Hypothalamus (tissue), 51 donors: ENCODE measurements at places on chromosomes 11 and 22.

DNA sequence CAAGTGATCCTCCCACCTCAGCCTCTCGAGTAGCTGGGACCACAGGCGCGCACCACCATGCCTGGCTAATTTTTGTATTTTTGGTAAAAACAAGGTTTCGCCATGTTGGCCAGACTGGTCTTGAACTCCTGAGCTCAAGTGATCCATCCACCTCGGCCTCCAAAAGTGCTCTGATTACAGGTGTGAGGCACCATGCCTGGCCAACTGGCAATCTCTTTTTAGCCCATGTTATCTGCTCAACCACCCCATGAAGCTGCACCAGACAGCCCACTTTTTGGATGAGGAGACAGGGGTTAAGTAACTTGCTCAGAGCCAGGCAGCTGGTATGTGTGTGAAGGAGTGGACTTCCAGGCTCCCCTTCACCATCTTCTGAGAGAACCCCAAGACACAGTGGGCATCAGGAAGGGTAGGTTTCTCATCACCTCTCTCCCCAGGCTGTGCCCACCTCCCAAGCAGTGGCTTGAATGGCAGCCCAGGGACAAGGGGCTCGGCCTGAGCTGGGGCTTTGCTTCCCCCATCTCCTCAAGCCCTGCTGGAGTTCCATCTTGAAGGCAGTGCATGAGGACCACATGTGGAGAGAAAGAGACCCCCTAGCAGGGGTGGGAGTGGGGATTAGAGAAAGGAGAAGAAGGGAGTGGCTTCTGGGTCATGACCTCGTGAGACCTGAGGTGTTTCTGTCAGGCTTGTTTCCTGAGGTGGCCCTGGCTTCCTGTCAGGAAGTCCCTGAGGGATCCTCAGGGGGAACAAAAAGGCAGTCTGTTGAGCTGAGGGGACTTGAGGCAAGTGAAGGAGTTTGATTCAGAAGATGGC, 87.5 kb upstream of the PARVA start:
- DNase-seq = no peak

GRCh38 chr11:26665036-26665435, 56.8 kb downstream of the SLC5A12 start:
- no peak for DNase-seq

GRCh38 chr11:11046781-11047180, 188.9 kb upstream of the ZBED5 start:
- no peak for DNase-seq

DNA sequence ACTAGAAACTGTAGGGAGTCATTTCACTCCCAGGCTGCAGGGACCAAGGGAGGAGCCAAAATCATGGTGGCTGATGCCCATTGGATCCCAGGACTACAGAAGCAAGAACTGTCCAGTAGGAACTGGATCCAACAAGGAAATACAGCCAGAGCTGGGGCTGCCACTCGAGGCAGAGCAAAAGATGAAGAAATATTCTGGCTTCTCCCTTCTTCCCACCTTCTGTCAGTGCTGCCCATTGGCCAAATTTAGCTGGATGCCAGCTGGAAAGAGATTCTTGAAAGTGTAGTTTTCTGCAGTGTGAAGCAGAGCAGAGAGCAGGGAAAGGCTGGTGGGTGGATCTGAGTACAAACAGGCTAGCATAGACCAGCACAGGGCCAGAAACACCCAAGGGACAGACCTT, 45.6 kb downstream of the COMMD9 start:
- DNase-seq = no peak

GRCh38 chr22:40472579-40472978, 102.2 kb downstream of the SGSM3 start:
- DNase-seq = no peak

GRCh38 chr22:44456661-44457412, 41.2 kb downstream of the RTL6 start:
- DNase-seq = no peak

- no peak for DNase-seq
Measured at GRCh38 chr11:119282495-119282894, 34.4 kb downstream of the MCAM start.

GRCh38 chr11:2432171-2432621, 12.1 kb downstream of the TRPM5 start:
- DNase-seq = no peak

GRCh38 chr11:26608507-26609146, 36.6 kb upstream of the MUC15 start:
- DNase-seq = no peak

- DNase-seq = no peak
Measured at GRCh38 chr11:117524468-117525183, 197.0 kb downstream of the CEP164 start.

- no peak for DNase-seq
Measured at GRCh38 chr11:121067962-121068647, 32.9 kb upstream of the TECTA start.

- DNase-seq = no peak
Measured at GRCh38 chr11:35654711-35655110, 7.9 kb upstream of the TRIM44 start.

- DNase-seq = no peak
Measured at GRCh38 chr11:134497586-134497985, 85.5 kb upstream of the B3GAT1 start.

GRCh38 chr11:2192435-2192834, 20.8 kb upstream of the TH start:
- no peak for DNase-seq

DNA sequence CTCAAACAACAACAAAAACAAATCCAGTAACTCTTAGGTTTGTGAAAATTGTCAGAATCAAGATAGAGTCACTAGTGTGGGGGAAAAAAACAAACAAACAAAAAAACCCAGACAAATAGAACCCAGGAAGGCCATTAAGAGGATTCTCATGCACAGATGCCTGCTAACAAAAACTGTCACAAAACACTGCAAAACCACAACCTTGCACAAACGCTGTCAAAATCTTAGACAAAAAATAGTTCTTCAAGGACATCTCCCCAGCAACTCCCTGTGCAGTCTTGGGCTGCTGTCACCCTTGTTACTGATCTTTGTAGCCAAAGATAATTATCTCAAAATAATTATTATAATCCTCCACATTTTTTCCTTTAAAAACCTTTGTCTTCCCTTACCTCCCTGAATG, 4.6 kb upstream of the ZBED5 start:
- no peak for DNase-seq

DNA sequence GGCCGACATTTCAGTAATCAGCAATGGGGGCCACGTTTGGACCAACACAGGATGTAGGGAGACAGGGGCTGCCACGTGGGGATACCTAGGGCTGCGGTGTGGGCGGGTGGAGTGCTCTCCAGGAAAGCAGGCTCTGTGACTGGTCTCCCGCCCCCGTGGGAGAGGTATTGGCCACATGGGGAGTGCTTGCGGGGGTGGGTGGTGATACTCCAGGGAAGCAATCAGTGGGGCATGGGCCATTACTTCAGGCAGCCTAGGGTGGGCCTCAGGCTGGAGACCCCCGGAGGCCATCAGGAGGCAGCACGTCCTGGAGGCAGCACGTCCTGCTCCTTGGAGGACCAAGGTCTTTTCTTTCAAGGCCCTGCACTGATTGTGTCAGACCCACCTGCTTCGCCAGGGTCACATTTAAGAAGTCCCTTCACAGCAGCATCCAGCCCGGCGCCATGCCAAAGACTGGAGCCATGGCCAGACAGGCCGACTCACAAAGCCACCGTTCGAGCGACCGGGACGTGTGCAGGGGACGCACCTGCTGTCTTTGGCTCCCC, 3.0 kb upstream of the MUC2 start:
- DNase-seq = no peak

DNA sequence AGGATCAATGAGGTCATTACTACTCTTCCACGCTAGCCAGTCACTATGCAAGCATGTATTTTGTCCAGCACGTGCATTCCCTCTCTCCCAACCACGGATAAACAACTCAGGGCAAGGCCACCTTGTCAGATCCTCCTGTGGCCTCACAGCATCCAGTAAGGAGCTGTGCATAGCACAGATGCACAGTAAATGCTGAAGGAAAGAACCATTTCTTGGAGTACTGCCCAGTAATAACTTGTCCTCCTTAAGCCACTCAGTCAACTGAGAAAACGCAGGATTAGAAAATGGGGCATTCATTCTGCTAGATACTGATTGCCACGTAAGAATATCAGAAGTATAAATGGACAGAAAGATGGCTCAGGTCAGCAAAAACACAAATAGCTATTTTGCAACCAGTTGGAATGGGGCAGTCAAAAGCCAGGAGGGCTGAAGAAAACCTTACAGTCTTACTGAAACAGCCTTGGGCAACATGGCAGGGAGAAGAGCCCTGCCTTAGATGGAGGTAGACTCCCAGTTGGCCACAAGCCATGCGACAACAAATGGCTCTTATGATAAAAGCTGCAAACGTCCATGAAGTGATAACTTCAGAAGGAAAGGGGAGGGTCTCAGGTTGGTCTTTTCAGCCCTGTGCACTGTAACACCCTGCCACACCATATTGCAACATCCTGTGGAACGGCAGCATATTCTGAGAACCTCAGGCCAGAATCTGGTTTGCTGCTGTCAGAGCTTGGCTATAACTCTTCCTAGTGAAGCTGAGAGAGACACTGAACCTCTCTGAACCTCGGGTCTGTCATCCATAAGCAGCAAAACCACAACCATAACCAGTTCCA, 23.0 kb downstream of the PC start:
- no peak for DNase-seq
